Stimulated activated effector memory CD8-positive, alpha-beta T cell treated with anti-CD3 and anti-CD28 coated beads, Interleukin-12 subunit alpha, Interleukin-12 subunit beta, amount 100 ng/mL, for 72 hours (primary cell): ENCODE measurements at places on chromosomes 1 and 21.

DNA sequence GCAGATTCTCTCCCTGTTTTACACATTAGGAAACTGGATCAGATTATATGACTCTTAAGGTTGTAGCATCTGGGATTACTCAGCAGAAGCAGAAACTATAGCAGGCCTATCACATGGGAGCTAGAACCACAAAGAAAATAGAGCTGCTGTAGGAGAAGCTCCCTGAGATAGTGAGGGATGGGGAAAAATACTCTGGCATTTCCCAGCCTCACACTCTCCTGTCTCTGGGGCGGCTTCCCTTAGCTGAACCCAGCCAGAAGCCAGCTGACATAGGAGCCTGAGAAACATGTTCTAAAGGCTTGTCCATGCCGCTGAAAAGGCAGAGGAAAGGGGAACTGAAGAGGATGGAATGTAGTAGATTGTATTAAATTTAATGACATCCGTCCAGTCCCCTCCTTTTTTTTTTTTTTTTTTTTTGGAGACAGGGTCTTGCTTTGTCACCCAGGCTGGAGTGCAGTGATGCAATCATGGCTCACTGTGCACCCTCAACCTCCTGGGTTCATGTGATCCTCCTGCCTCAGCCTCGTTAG lies 76.8 kb upstream of the DNAJC6 start:
- no peak for DNase-seq

- no peak for DNase-seq
Measured at GRCh38 chr1:53722025-53722424, 16.9 kb downstream of the GLIS1 start.

GRCh38 chr21:14116080-14116481 lies 94.7 kb downstream of the LIPI start:
- no peak for DNase-seq

- no peak for DNase-seq
Measured at GRCh38 chr1:91622616-91623015, 122.0 kb downstream of the CDC7 start.

DNA sequence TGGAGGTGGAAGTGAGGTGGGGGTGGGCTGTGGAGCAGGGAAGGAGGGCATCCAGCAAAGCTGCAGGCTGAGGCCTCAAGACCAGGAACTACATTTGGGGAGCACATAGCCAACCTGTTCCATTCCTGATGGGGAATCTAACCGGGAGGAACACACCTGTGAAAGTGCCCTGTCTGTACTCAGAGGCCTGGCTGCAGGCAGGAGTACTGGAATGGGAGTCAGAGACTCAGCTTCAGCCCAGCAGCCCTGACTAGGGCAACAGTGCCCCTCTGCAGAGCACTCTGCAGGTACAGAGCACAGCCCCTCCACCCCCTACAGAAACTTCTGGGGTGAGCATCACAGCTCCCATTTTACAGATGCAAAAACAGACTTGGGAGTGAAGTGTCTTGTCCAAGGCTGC lies 126.4 kb downstream of the DMRTB1 start:
- DNase-seq = no peak

GRCh38 chr1:231702804-231703203 lies 76.2 kb downstream of the DISC1 start:
- no peak for DNase-seq

- DNase-seq = no peak
Measured at GRCh38 chr21:26820509-26820908, 24.7 kb downstream of the ADAMTS1 start.

DNA sequence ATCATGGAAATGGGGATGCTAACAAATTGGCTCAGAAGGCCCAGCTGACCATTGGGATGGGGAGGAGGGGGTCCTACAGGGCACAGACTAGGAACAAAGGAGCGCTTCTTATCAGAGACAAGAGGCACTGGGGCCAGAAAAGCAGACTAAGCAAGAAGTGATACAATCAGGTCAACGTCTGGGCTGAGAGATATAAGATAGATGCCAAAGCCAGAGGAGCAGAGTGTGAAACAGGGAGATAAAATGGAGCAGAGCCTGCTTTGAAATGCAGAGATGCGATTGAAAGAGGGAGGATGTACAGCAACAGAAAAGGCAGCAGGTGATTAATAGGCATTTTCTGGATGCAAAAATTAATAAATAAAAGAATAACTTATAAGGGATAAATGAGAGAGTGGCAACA lies 127.5 kb upstream of the SAMSN1 start:
- DNase-seq = no peak

- DNase-seq = no peak
Measured at GRCh38 chr1:182653986-182654385, 30.4 kb downstream of the RGS8 start.

- DNase-seq = no peak
Measured at GRCh38 chr1:26913754-26914619, at the start of gene NR0B2. Gene NR0B2 (minus strand): TSS chr1:26913975. CDS start chr1:26913940, 35 bp downstream.

DNA sequence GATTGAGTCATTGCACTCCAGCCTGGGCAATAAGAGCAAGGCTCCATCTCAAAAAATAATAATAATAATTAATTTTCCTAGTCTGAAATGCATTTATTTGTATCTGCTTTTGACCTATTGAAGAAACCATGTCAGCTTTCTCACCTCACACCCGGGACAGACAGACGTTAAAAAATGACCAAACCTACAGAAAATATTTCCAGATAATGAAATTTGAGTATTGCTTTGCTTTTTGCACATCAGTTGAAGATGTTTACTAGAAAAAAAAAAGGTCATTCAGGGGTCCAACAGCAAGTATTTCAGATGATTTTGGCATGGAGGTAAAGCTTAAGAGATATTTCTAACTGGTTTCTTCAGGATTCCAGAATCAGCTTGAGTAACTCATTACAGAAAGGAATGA lies at the start of gene OR6K6:
OR6K6 (plus strand) TSS at position 301 of the 400 bp plus-strand sequence. CDS start 168 bp downstream, outside the sequence.
- no peak for DNase-seq

DNA sequence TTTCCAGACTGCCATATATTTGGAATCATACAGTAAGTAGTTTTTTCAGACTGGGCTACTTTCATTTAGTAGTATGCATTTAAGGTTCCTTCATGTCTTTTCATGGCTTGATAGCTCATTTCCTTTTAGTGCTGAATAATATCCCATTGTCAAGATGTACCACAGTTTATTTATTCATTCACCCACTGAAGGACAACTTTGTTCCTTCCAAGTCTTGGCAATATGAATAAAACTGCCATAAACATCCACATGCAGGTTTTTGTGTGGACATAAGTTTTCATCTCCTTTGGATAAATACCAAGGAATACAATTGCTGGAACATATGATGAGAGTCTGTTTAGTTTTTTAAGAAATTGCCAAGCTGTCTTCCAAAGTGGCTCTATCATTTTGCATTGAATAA lies 366.4 kb upstream of the NFIA start:
- DNase-seq = no peak

GRCh38 chr1:26034504-26035202 lies 11.3 kb downstream of the SLC30A2 start:
- DNase-seq = no peak

- DNase-seq = no peak
Measured at GRCh38 chr1:113905435-113905861, 322 bp downstream of the DCLRE1B start.

GRCh38 chr1:23646091-23646490 lies 45.5 kb upstream of the RPL11 start:
- DNase-seq = no peak
